Stimulated activated CD4-positive, alpha-beta T cell treated with anti-CD3 and anti-CD28 coated beads, Interleukin-1b, Interleukin-23, amount 100 ng/mL, for 1 hour (primary cell): ENCODE measurements at places on chromosomes 7 and 10.

DNA sequence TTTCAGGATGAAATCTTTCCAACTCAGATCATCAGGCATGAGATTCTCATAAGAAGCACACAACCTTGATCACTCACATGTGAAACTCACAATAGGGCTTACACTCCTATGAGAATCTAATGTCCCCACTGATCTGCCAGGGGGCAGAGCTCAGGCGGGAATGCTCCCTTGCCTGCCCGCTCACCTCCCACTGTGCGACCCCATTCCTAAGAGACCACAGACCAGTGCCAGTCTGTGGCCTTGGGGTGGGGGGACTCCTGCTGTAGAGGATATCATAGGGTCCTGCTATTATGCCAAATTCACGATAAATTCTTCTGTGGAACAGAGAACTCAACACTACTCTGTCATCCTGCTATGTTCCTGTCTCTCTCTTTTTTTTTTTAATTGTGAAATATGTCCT lies 5.2 kb upstream of the RASGEF1A start:
- DNase-seq = no peak

DNA sequence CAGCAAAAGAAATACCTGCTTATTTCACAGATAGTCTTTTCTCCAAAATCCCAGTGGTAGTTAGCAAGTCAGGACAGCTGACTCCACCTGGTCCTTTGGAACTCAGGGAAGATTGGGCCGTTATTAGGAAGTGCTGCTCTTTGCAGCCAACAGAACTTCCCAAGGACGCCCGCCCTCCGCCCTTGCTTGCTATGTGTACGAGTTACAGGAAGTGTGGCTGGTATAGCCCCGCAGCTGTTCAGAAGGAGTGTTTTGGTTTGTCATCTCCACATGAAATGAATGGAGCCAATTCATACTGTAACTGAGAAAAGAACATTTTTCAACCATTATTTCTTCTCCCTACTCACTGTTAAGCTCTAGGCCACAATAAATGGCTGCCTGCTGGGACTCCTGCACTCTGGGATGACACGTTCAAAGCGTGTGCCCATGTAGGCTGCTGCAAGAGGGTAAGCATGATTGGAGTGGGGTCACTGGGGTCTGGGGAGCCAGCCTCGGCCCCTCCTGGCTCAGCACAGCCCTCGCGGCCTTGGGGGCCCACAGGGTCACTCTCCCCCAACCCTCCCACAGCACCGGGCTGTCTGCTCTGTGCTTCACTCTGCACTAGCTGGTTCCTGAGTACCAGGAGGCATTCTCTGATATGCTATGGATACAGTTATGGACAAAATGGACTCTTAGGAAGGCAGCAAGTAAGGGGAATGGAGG lies 244.0 kb downstream of the EBF3 start:
- no peak for DNase-seq

DNA sequence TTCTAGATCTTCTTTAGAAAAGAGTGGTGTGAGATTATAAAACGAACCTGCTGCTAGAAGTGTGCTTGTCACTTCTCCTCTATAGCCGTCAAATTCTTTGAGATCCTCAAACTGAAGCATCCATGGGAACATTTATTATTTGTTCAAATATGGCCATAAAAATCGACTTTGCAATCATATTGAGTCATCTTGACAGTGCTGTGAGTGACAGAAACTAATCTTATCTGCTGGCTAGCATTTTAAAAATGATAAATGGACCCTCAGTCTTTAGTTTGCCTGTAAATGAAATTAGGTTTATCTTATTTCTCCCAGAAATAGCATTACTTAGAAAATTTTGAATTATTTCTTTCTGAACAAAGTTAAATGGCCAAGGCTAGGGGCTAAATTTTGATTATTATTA lies 290.8 kb downstream of the EXOC4 start:
- no peak for DNase-seq

DNA sequence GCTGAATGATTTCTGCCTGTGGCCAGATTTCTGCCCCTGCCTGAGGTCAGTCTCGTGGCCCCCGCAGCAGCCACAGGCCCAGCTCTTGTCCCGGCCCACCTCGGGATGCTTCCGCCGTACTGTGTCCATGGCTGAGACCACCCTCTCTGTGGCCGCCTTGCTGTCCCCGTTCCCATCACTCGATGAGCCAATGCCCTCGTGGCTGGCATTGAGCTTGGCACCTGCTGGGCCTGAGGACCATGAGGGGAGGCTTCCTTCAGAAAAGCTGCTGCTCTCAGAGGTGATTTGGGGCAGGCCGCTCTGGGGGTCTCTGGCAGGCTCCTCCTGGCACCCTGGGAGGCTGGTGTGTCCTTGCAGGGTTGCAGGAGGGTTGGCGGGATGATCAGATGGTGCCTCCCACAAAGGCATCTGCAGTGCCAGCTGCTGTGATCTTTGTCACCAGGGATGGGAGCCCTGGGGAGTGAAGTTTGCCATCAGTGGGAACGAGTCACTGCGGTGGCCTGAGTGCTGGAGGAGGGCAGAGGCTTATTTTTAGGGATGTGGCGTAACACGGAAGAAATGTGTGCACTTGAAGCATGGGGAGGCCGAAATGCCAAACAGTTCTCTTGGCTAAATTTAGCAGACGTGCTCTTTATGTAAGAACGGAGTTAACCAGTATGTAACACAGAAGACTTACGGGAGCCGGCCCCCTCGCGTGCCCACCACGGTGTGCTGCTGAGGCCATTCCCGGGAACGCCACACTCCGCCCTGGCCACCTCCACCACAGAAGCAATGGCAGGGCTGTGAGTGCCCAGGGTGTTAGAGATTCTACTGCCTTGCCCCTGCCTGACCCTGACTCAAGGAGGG lies 47.7 kb downstream of the VIPR2 start:
- no peak for DNase-seq
